ENCODE measurements at places on chromosomes 2 and 18.

- no peak for DNase-seq
Measured at GRCh38 chr2:54424555-54425163, 31.5 kb upstream of the SPTBN1 start.

DNA sequence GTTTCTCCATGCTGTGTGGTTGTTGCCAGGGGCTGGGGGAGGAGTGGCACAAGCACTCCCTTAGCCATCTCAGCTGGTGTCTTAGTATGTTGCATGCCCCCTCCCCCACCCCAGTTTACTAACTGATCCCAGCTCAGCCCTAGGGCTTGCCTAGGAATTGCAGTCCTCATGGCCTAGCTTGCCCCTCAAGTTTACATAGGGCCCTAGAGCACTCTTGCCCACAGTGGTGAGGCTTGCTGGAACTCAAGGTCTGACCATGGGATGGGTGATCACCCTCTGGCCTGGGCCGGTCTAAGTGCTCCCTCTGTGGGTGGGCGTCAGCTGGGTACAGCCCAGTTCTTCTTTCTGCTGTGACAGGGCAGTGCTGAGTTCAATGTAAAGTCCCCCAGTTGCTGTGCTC, 156.1 kb upstream of the PIEZO2 start:
- DNase-seq = no peak

- no peak for DNase-seq
Measured at GRCh38 chr18:78240627-78241252, 738.9 kb upstream of the SALL3 start.

DNA sequence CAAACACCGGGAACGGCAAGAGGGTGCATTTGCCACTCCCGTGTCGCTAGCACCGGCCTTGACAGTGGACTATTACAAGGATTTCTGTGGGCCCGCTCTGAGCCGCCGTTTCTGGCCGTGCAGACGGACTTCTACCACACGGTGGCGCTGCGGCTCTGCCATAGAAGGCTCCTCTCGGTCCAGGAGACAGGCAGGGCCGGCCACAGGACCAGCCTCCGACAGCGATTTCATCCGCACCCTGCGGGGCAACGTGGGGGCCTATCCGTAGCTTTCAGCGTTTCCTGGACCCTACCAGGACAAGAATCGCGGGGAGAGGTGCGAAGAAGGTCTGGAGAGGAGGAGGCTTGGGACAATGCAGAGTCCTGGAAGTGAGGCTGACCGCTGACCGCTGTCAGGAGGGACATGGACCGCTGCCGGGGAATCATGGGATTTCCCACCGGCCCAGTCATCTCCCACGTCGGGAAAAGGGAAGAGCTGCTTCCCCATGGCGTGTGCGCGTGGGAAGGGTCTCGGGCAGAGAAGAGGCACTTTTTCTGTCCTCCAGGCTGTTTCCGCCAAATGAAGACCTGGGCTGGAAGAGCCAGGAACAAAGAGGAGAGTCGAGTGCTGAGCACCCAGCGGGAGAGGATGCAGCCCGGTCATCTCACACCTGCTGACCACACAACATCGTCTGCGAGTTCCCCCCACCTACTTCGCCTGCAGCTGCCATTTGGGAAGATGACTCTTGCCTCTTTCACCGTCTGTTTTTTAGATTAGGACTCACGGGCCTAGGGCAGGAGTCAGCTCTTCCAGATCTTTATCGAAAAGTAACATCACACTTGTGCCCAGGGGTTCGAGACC, 35.5 kb upstream of the HAAO start:
- peak; percentile 72 for DNase-seq

Data from HCT116 (cell line).